ENCODE measurements at places on chromosomes 2 and 18.

- DNase-seq: no peak
Observed at GRCh38 chr18:64253222-64253621, 104.3 kb upstream of the LINC00305 start.

- DNase-seq: no peak
Observed at GRCh38 chr2:226647621-226648518, 151.8 kb downstream of the IRS1 start.

DNA sequence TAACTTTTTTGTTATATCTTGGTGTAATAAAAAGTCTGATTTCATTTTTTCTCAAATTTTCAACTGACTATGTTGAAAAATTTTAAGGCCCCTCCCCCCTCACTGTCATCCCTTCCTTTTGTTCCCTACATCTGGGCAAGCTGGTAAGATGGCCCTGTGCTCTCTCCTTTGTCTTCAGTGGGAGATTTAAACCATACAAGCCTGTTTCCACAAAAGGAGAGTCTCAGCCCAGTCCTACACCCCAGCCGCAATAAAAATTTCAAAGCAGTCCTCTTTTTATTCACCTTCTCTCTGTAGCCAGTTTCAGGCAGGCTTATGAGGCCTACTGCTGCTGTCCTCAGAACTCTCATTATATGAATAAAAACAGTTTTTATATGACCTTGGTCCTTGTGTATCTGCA is 630.5 kb downstream of the CBLN2 start:
- no peak for DNase-seq

DNA sequence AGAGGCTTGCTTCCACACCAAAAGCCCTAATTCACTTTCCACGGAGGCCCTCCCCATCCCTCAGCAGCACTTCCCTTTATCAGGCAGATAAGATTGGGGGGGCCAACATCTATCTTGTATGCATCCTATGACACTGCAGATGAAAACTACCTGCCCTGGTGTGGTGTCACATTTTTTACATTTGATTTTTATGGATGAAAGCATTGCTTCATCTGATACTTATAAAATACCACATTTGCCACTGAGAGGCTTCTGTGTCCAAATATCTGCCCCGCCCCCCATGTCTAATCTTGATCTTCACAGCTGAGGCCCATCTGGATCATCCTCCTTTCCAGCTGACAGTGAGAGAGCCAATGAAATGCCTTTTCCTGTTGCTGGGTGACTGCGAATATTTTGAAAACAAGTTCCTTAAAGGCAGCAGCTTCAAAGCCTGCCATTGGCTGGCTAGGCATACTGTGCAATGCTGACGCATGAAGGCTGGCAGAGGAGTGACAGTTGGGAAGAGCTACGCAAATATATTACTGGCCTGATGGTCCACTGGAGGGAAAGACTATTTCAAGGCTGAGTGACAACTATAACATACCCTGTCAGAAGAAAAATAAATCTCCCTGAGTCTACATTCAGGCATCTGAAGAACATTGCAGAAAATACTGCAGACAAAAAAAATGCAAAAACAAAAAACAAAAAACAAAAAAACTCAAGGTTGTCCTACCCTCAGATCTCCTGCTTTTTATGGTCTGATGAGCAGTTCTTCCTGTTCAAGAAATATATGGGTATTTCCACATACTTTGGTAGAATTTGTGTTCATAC is 318.7 kb downstream of the PDE11A start:
- no peak for DNase-seq

DNA sequence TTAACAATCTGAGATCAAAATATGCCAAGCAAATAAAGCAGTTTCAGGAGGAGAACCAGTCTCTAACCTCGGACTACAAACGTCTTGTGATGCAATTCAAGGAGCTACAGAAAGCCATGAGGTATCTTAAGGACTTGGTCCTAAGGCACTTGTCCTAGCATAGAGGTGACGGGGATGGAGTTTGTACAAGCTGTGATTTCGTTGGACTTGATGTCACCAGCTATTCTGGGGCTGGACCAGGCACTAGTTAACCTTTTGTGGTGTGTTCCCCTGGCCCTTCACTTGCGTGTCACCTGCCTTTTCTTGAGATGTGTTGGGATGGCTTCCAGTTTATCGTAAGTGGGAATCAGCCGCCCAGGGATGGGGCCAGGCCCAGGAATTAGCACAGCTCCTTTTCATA is 33.7 kb downstream of the OTOF start:
- no peak for DNase-seq

GRCh38 chr2:50838316-50838715 is 193.6 kb downstream of the NRXN1 start:
- no peak for DNase-seq

DNA sequence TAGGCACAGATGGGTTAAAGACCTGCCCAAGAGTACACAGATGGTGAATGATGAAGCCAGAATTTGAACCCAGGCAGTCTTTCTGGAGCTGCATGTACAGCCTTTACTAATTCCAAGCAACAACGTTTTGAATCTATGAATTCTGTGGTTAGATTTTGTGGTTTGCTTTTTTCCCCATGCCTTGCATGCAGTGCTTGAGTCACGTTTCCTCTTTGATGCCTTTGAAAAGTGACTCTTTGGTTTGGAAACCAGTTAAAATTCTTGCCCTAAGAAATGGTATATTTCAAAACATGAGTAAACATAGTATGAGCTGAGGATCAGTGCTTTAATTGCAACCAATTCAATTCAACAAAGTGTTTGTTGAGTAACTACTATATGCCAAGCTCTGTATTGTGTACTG is 48.2 kb upstream of the PPM1B start:
- no peak for DNase-seq

GRCh38 chr2:54895730-54896129 is 154.5 kb downstream of the RTN4 start:
- no peak for DNase-seq

DNA sequence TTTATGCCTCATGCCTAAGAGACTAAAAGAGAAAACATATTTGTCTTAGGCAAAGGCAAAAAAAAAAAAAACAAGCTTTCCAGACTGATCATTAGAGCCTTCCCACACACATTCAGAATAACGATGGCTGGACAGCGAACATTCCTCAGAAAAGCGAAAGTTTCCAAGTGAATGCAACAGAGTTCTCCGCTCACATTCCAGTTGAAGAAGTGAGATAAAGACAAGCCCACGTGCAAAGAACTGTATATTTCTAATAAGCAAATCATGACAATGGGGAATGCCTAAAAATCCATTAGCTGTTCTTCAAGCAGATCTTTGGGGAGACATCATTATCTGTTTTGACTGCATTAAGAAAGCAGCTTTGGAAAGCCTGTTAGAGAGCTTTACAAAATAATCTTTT is 347.9 kb downstream of the METTL4 start:
- no peak for DNase-seq

DNA sequence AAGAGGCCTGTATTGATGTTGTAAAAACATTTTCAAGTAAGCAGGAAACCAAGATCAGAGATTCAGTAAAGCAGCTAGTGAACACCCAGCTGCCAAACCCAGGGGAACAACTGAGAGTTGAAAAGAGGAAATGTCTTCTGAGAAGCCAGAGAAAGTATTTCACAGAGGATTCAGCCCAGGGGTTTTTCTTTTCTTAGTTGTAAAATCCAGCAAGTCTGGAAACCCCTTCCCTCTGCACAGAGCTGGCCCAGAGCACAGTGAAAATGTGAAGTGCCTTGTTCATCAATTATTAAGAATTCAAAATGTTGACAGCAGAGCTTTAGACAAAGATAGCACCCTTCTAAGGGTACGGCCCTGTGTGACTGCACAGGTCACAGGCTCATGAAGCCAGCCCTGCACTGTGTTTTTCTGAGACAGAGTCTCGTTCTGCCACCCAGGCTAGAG is 28.4 kb downstream of the AFF3 start:
- DNase-seq: no peak

DNA sequence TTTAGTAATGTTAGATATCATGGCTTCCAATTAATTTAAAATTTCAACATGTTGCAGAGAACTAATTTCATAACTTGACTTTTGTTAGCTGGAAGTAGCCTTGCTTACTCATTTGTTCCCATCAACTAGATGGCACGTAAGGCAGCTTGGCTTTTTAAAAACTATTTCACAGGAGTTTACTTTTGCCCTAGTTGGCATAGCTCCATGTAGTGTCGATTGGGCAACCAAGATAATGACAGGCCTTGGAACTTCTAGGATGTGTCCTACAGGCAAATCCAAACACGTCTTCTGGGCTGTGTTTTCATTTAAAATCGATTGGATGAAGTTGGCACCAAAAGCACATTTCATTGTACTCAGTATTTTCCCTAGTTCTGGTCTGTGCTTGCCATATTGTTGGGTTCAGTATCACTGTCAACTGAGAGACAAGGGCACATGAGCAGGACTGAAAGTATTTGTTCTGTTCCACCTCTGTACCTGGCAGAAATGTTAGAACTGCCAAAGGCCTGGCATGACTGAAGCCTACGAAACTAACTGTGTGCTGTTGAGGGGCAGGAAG is 29.4 kb downstream of the HADHB start:
- DNase-seq: no peak

DNA sequence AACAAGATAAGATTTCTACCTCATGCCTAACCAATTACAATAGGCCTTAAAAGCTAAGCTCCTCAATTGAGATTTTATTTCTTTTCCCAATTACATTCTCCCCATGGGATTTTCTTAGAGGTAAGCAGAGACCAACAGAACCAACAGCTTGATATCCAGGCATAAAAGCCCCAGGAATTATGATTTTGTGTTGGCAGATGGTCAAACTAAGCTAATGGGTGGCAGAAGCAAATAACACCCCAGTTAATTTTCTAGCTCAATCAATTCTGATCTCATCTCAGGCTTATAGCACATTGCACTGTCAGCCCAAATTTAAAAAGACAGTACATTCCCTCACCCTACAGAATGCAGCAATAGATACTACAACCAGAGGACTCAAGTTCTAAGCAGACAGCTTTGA is 156.4 kb downstream of the NRXN1 start:
- no peak for DNase-seq

- DNase-seq: no peak
Observed at GRCh38 chr2:76193089-76193488, 482.4 kb upstream of the GCFC2 start.

DNA sequence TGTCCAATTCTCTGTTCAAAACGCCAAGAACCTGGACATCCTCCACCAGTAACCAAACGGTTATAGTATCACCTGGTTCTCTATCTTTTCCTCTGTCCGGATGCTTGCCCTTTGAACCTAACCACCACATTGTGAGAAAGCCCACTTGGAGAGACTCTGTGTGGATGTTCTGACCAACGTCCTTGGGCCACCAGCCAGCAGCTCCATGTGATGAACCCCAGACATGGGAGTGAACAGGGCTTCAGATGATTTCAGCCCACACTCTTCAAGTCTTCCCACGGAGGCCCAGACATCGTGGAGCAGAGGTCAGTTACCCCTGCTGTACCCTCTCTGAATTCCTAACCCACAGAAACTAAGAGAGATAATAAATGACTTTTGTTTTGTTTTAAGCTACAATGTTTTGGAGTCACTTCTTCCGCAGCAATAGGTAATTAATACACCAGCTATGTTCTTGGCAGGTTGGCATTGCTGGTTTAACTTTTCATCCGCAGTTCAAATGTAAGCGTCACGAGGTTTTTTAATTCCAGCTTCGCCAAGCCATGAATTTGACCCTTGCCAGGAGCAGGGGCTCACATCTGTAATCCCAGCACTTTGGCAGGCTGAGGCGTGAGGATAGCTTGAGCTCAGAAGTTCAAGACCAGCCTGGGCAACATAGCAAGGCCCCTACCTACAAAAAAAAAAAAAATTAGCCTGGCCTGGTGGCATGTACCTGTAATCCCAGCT is 36.1 kb upstream of the ZNF532 start:
- DNase-seq: no peak

DNA sequence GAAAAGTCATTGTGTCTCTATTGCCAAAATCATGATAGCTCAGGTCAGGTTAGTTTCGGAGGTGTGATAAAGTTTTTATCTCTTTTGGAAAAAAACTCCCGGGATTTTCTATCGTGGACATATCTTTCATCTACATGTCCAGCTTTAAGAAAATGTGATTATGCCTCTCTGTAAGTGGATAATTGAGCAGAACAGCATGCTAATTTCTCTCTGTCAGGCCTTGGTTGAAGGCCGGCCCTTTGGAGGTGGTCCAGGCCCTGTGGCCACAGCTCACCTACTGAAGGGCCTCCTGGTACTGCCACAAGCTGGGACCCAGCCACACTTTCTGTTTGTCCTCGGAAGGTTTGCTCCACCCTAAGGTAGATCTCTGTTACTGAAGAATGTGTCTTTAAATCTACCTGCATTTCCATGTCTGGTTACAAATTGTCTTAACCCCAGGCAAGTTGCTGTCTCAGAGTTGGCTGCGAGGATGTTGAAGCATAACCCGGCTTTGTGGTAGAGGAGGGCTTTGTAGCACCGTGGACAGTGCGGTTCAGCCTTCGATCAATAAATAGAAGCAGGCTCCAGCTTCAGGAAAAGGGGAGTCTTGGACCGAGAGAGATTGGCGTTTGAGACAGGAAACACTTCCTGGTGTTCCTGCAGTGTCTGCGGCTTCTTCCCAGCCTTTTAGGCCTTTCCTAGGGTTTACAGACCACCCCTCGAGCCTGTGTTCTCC is 25.5 kb downstream of the TCF7L1 start:
- no peak for DNase-seq
